ENCODE measurements at places on chromosomes 5 and 9.

GRCh38 chr9:15417626-15418025, 5.0 kb upstream of the SNAPC3 start:
- no peak for DNase-seq

DNA sequence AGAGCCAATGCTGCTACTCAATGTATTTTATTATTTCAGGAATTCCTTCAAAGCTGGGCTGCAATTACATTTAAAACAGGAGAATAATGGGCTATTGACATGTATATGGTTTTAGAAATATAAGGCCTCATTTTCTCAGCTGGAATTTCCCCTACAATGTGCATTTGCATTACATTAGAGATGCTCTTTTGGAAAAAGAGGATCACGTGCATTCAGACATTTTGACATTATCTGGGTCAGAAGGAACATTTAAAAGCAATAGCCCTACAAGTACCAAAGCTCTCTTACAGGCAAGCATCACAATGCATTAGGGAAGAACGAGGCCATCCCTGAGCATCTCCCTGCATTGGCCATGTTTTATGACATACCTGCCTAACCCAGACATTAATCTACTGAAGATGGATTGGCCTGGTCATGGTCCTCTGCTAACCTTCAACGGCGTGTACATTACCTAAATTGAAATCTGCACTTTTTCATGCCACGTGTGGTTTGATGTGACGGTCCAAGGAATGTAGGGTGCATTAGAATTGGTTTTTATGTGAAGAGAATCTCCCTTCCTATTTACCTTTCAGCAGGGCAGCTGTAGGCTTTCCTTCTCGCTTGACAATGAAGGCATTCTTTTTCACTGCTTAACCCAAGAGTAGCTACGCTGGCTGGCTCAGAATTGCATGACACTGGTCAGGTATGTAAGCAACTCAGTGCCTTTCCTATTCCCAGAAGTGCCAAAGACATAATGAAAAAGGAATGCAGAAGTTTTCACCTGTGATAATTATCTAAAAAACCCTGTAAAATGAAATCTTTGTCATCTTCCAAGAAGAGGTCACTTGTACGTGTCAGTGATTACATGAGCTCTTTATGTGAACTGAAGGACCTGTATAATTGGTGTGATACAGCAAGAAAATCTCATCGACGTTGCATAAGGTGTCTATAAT, 212.3 kb upstream of the MPDZ start:
- no peak for DNase-seq

GRCh38 chr5:76688836-76689235, 27.1 kb upstream of the F2R start:
- DNase-seq: no peak

- no peak for DNase-seq
Observed at GRCh38 chr5:170501931-170502330, 1.9 kb upstream of the KCNIP1 start.

DNA sequence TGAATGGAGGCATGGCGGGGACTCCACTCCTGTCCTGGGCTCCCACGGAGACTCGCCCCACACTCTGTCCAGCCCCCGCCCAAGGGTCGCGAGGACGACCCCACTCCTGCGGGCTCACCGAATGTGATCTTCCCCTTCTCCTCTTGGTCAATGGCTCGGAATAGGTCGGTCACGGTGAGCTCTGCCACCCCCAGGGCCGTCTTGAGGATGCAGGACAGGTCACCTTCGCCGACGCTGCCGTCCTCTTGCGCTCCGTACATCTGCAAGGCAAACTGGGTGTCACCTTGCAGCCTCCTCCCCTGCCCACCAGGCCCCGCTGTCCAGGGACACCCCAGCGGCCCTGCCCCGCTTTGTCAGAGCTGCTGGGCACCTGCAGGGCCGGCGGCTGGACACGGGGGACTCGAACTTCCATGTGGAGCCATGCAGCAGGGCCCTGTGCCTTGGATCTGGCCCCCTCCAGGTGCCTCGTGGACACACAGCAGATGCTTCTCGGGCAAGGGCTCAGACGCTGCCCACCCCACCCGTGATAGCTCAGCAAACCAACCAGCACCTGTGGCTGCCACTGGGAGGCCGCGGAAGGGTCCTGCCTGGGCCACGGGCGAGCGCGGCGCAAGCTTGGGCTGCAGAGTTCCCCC, 21.5 kb upstream of the SLC6A3 start:
- DNase-seq: no peak

DNA sequence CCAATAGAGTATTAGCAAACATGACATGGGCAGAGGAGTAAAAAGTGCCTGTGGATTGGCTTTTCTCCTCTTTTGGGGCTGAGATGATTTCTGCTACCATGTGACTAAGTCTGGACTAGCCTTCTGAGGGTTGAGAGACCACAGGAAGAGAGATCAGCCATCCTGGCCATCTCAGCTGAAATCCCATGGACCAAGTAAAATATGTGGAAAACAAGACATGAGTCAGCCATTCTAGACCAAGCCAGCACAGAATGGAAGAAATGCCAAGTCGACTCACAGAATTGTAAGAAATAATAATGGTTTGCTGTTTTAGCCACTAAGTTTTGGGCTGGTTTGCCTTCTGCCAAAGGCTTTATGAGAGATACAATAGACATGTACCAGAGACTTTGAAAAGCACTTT, 377.8 kb downstream of the CHSY3 start:
- no peak for DNase-seq

DNA sequence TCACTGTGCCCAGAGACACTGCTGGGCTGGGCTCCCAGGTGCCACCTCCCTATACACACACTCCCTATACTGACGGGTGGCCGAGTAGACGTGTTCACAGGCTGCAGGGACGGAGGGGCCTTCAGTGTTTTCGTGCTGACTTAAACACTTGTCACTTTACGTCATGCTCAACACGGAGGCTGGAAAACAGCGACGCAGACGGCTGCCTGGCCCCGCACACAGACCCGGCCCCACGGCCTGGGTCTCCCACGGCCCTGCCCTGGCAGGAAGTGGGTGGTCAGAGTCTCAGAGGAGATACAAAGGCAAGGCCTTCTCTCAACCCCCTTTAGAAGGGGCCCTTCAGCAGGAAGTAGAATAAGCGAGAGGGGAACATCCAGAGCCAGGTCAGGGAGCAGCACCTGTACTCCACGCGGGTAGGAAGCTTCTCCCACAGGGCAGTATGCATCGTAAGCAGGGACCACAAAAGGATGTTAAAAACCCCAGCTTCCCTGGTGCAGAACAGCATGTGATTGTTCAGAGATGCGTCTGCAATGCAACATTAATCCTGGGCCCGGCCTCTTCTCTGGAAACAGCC, 11.9 kb upstream of the TBC1D9B start:
- DNase-seq: no peak

- no peak for DNase-seq
Observed at GRCh38 chr5:58241389-58241788, 218.5 kb downstream of the PLK2 start.

DNA sequence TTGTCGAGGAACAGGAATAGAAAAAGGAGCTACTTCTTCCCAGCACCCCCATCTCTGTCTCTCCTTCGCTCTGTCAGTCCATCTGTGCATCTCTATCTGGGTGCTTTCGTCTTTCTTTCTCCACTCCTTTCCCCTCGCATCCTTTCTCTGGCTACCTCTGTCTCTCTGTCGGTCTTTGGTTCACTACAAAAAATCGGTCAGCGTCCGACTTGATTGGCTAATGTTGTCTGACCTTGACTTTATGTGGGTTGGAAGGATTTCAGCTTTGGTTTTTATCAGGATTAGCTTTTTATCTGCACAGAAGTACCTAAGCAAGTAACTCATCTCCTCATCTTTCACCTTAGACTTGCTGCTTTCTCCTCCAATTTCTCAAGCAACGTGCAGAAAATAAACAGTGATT, 575.2 kb upstream of the ZNF462 start:
- DNase-seq: no peak

DNA sequence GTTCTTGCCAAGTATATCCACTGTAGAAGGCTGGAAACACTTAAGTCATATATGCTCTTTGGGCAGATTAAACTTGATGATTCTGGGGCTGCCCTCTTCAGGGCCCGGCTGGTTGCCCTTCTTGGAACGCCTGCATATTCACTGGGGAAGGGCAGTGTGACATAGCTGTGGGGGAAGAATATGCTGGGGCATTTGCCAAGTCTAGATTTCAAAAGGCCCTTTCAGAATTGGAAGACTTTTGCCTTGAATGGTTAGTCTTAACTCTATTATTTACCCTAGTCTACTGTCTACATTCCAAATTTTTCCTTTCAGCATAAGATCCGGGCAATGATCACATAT, 161.2 kb upstream of the PITX1 start:
- DNase-seq: no peak

- no peak for DNase-seq
Observed at GRCh38 chr5:105978011-105978410, 1692.7 kb downstream of the EFNA5 start.
